Activated CD8-positive, alpha-beta memory T cell treated with anti-CD3 and anti-CD28 coated beads, Interleukin-2, amount 10 ng/mL, durations not matched to agents 7 days and 5 days (primary cell): ENCODE measurements at places on chromosomes 1 and 21. TPM values are rescaled to one million over a fixed set of nuclear protein-coding genes. Genes with fewer than 3 reads are reported as not detected.

- H3K4me1 ChIP-seq, result no peaks in the 10 kb centered on the region
- peaks cover 3% of the 10 kb centered on the region for H3K27me3 ChIP-seq
- H3K36me3 ChIP-seq, result no peaks in the 10 kb centered on the region
- no peak overlapping the region for H3K4me3 ChIP-seq
- DNase-seq, result no peak
These were observed 4.3 kb downstream of the REN start for GRCh38 chr1:204161609-204162493.

- no peak for DNase-seq
- peaks cover 56% of the 10 kb centered on the region for H3K27me3 ChIP-seq
- no peak within 1 kb of the TSS for H3K4me3 ChIP-seq
- peaks cover 3% of the 10 kb centered on the region for H3K4me1 ChIP-seq
- H3K27ac ChIP-seq, result no peak within 1 kb of the TSS
- H3K36me3 ChIP-seq, result no peaks in the 10 kb centered on the region
These were observed at the start of gene ACKR1 for GRCh38 chr1:159204161-159205141. Gene ACKR1 (plus strand): TSS chr1:159204875. CDS start chr1:159204960, 85 bp downstream.

DNA sequence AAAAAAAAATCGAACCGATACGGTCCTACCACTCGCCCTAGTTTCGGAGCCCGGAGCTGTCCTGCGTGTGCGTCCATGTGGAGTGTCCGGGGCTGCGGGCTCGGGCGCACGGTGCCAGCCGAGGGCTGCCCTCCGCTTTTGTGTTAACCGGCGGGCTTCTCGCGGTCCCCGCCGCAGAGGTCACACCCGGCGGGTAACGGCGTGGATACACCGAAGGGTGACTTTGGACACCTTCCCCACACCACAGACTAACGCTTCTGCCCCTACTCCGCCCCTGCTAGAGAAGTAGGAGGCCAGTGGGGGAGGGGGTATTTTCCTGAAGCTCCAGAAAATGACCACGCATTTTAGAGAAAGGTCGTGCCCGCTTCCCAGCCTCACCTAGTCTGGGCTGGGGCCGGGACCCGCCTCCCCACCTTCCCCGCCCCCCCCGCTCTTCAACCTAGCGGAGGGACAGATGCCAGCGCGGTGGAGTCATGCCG is 609 bp upstream of the ATF3 start:
- peaks cover 12% of the 10 kb centered on the region for H3K36me3 ChIP-seq
- peak overlapping the region; percentile 96 for H3K27ac ChIP-seq
- DNase-seq, result no peak

DNA sequence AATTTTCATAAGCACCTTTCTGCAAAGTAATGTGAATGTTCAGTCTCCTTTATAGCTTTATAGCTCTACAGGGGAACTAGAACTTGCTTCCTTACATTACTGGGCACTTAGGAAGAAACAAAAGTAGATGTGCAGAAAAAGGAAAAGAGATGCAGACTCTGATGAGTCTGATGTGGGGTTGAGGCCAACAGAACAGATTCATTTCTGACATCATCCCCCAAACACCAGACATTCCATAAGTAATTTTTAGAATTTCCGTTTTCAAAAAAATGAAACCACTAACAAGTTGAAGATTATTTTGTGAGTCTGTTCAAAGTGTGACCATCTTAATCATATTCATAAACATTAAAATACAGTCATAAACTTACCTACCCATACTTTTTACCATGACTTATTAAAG is 96.0 kb downstream of the NRIP1 start:
- H3K4me1 ChIP-seq, result no peaks in the 10 kb centered on the region
- no peaks in the 10 kb centered on the region for H3K27me3 ChIP-seq
- peaks cover 24% of the 10 kb centered on the region for H3K36me3 ChIP-seq
- no peak for DNase-seq
- H3K27ac ChIP-seq, result no peak overlapping the region

DNA sequence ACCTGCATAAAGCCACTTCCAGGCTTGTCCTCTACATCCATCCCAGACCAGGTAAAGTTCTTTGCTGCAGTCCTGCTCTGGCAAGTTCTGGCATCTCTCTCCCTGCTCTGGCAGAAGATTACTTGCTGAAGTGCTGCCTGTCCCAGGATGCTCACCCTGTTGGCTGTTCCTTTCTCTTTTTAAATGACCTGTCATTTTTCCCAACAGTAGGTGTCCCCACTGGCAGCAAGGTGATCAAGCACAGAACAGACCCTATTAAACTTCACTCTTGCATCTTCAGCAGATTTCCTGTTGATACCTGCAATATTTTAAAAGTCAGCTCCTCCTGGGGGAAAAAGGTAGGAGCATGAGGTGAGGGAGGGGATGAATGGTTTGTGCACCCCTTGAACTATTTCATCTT is 332.6 kb downstream of the PBX1 start:
- no peaks in the 10 kb centered on the region for H3K4me1 ChIP-seq
- no peaks in the 10 kb centered on the region for H3K36me3 ChIP-seq

- H3K27me3 ChIP-seq, result peaks cover 35% of the 10 kb centered on the region
- H3K4me3 ChIP-seq, result no peak overlapping the region
- no peaks in the 10 kb centered on the region for H3K36me3 ChIP-seq
- no peak overlapping the region for H3K27ac ChIP-seq
These were observed 24.6 kb upstream of the KLHDC8A start for GRCh38 chr1:205381305-205381704.

GRCh38 chr1:40841602-40842001 is 20.6 kb downstream of the CITED4 start:
- no peak overlapping the region for H3K4me3 ChIP-seq
- peak overlapping the region; percentile 42 for H3K27ac ChIP-seq
- H3K36me3 ChIP-seq, result peaks cover 4% of the 10 kb centered on the region
- no peaks in the 10 kb centered on the region for H3K27me3 ChIP-seq

DNA sequence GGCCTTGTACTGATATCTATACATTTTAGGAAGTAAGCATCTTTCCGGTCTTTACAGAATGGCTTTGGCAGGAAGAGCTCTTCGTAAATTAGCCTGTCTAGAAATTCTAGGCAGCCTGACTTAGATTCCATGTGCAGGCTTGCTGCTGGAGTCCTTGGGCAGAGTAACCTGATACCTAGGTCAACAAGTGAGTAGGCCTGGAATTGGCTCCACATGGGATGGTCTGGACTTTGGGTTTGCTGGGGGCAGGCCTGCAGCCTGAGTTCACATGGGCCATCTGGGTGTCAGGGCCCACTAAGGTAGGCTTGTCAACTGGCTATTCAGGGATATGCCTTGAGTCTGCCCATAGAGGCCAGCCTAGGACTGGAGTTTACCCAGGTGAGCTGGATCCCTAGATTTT is 59.6 kb upstream of the CYYR1 start:
- no peaks in the 10 kb centered on the region for H3K27me3 ChIP-seq
- H3K27ac ChIP-seq, result no peak overlapping the region
- no peak for DNase-seq

ZP4 gene
- not detected for total RNA-seq

BCL2L15 gene
- total RNA-seq, result 1.2 TPM

HES2 gene
- not detected for total RNA-seq

RPS6KA1 gene
- 181 TPM for total RNA-seq

RNU1-3 gene
- 3,744 TPM for total RNA-seq

CACHD1 gene
- 0.07 TPM for total RNA-seq
